ENCODE measurements at places on chromosomes 13 and 19. TPM values are rescaled to one million over a fixed set of nuclear protein-coding genes. Genes with fewer than 3 reads are reported as not detected.
A peak's percentile ranks its signal among the peaks of the same experiment; 100 is the strongest.

The ZSCAN22 gene
- 2.1 TPM for total RNA-seq

The MISP gene
- 3.9 TPM for total RNA-seq

DNA sequence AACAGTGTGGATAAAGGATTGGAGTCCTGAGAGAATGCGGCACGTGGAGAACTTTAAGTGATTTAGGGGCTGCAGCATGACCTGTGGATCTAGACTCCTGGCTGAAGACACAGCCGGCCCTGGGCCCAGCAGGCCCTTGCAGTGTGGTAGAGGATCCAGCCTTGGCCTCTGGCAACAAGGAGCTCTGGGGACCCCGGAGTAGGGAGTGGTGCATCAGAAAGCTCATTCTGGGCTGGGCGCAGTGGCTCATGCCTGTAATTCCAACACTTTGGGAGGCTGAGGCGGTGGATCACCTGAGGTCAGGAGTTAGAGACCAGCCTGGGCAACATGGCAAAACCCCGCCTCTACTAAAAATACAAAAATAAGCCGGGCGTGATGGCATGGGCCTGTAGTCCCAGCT is 76.0 kb downstream of the CHST8 start:
- no peak for DNase-seq

- no peak for DNase-seq
These were observed 1582.8 kb downstream of the OLFM4 start for GRCh38 chr13:54611390-54611789.

DNA sequence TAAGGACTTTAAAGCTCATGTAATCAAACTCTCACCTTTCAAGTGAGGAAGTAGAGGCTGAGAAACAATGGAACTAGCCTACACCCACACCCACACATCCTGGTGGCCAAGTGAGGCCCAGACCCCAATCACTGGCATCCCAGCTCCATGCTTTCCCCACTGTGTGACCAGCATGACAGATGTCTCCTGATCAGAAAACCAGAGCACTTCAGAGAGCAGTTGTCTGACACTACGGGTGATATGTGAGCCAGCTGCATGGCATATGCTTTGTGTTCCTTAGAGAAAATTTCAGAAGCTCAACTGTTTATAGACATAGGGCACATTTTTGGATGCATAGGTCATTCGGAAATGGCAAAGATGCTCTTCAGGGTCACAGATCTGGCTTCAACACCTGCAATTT is 315.2 kb downstream of the NDFIP2 start:
- no peak for DNase-seq

- no peak for DNase-seq
These were observed 18.3 kb upstream of the N4BP2L1 start for GRCh38 chr13:32446220-32446619.

GRCh38 chr13:107422421-107422820 is 792.9 kb downstream of the LIG4 start:
- no peak for DNase-seq

DNA sequence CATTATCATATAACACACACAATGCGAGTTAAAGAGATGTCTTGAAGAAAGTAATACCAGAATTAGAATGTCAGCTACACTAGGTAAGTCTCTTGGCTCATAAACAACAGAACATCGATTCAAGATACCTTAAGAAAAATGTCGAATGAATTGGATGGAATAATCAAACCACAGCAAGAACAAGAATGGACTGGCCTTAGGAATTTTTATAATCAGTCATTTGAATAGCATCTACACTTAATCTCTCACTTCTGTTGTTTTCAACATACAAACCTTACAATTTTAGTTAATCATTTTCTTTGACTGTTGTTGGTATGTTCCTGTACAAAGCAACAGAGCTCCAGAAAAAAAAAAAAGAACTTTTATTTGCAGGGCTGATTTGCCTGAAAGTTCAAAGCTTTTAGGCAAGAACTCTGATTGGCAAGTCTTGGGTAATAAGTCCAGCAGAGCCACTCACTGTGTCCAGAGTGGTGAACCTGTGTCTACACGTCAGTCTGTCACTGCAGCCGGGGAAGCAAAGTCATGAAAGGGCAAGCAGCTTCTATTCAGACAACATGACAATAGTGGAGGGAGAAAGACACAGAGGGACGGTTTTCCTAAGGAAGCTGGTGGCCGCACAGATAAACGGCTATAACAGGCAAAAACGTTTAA is 1026.1 kb upstream of the MIR17HG start:
- no peak for DNase-seq

GRCh38 chr19:17778251-17778967 is 16.5 kb upstream of the B3GNT3 start:
- DNase-seq, result peak; percentile 95

DNA sequence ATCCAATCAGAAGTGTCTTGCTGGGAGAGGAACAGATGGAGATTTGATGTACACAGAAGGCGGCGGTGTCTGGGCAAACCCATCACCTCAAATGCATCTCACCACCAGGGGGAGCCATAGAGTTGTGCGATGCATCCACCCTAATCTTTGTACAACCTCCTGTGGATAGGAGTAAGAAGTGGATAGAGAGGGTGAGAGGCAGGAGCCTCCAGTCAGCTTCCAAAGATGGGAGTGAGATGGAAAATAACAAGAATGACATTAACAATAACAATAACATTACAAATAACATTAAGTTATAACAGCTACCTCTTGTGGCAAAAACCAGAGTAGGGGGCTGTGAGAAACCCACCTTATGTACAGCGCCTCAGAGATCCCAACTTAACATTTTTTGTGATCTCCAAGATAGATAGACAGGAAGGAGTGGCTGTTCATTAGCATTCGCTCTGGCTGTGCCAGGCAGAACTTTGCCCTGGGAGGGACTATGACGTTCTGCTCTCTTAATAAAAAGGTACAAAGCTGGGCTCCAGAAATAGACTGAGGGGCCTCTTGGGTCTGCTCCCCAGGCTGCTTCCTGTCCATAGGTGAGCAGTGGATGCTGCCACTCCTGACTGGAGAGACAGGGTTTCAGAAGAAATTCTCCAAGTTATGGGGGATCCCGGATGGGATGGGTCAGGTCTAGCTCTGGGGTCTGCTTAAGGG is 5.2 kb upstream of the CEACAM18 start:
- peak; percentile 40 for DNase-seq
